ENCODE measurements at places on chromosomes 13 and 19.

DNA sequence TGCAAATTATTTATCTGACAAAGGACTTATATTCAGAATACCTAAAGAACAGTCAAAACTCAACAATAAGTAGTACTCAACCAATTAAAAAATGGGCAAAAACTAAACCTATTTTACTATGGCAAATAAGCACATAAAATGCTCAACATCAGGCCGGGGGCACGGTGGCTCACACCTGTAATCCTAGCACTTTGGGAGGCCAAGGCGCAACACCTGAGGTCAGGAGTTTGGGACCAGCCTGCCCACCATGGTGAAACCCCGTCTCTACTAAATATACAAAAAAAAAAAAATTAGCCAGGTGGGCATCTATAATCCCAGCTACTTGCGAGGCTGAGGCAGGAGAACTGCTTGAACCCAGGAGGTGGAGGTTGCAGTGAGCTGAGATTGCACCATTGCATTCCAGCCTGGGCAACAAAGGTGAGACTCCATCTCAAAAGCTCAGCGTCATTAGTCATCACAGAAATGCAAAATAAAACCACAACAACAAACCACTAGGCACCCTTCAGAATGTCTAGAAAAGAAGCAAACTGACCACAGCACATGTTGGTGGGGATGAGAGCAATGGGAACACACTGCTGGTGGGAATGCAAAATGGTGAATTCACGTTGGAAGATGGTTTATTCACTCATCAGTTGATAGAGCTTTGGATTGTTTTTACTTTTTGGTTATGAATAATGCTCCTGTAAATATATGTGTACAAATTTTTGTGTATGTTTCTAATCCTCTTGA lies 180.6 kb upstream of the SOX1 start:
- DNase-seq: no peak

DNA sequence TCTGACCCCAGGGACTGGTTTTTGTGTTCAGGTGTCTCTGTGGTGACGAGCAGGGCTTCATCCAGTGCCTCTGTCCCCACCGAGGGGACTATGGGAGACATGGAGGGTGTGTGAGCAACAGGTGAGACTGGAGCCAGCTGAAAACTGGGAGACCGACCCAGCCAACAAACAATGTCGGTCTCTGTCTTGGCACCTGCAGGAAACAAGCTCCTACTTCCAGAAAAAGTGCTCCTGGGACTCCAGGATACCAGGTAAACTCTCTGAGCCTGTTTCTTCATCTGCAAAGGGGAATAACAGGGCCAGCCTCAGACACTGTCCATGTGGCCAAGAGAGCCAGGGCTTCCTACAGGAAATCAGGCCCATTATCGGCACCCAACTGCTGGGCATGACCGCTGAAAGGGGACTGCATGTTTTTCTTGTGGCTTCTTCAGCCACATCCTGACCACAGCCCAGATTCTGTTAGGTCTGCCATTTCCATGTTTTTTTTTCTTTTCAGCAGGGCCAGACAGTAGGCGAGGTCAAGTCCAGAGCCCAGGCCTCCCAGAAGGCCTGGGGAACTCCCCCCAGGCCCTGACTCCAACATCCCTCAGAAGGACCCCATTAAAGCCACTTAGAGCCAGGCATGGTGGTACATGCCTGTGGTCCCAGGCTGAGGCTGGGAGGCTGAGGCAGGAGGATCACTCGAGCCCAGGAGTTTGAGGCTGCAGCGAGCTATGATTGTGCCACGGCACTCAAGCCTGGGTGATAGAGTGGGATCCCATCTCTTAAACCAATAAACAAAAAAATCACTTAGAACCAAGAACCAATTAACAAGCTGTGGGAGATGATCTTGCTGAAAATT lies 836 bp upstream of the BST2 start:
- peak; percentile 14 for DNase-seq

DNA sequence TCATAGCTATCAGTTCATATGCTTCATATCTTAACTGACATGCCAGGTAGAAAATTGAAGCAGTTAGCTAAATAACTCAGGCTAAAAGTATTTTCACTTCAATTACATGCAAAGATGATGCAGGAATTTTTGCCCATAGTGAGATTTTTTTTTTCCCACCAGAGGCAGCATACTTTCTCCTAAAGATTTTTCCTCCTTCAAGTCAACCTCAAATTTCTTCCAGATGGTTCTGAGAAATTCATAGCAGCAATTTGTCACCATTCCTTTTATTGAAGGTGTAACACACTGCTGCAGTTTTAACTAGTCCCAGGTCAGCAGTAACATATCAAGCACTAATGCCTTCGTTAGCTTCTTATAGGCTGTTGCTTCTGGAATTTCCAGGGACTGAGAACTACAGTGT lies 141.9 kb downstream of the SUCLA2 start:
- DNase-seq: no peak

GRCh38 chr19:13718733-13719132 lies 45.6 kb upstream of the MRI1 start:
- DNase-seq: no peak

GRCh38 chr13:80563439-80563838 lies 222.5 kb upstream of the SPRY2 start:
- no peak for DNase-seq

DNA sequence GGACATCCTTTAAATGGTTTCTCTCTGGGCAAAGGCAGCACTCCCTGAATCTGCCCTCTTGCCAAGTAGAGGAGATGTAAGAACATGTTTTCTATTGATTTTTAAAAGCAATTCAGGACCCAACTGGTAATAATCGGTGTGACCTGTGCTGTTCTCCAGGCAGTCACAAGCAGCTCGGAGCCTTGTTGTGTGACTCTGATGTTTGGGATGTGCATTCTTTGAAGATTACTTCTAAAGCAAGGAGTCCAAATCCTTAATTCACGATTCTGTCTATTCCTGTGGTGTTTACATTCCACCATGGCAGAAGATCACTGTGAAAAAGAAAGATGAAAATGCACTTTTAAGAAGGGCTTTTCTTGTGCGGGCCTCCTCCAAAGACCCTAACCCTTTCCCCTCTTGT lies 122.3 kb upstream of the ZNF536 start:
- DNase-seq: no peak

GRCh38 chr19:24040621-24041020 lies 46.4 kb upstream of the ZNF254 start:
- DNase-seq: no peak

DNA sequence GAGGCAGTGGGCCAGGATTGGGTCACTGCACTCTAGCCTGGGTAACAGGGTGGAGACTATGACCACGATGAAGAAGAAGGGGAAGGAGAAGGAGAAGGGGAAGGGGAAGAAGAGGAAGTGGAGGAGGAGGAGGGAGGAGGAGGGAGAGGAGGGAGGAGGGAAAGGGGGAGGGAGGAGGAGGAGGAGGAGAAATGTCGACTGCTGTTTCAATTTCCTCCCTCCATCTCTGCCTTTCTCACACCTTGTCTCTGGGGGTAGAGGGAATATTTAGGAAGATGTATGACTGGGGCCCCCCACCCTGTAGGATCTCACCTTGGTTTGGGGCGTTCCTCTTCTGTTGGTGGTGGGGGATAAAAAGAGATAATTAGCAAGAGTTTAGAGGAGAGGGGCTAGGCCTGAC lies 3.8 kb downstream of the TNNT1 start:
- no peak for DNase-seq
